ENCODE measurements at places on chromosomes 2 and 18.
A peak's percentile ranks its signal among the peaks of the same experiment; 100 is the strongest.

- no peak overlapping the region for H3K27ac ChIP-seq
- H3K36me3 ChIP-seq, result no peaks in the 10 kb centered on the region
- peak overlapping the region; percentile 66 for H3K4me3 ChIP-seq
These were observed 877 bp downstream of the INHBB start for GRCh38 chr2:120346667-120347358.

DNA sequence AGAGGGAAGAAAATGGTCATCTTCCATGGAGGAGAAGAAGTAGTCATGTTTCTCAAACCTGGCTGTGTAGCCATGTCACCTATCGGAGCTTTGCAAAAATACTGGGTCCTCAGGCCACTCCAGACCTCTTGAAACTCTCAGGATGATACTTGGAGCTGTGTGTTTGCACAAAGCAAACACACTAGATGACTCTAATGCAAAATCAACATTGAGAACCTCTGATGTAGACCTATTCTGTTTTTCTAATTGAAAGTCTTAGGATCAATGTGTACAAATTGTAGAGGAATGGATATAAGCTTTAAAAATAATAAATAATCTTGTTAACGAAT, 444.3 kb downstream of the RND3 start:
- H3K4me3 ChIP-seq, result no peak overlapping the region
- no peak for DNase-seq
- no peaks in the 10 kb centered on the region for H3K27me3 ChIP-seq
- no peaks in the 10 kb centered on the region for H3K4me1 ChIP-seq
- no peak overlapping the region for H3K27ac ChIP-seq

- H3K4me3 ChIP-seq, result no peak overlapping the region
- H3K4me1 ChIP-seq, result peaks cover 2% of the 10 kb centered on the region
- no peak overlapping the region for H3K27ac ChIP-seq
- peaks cover 5% of the 10 kb centered on the region for H3K27me3 ChIP-seq
- H3K36me3 ChIP-seq, result no peaks in the 10 kb centered on the region
These were observed 90.1 kb upstream of the RAB12 start for GRCh38 chr18:8519102-8519501.

DNA sequence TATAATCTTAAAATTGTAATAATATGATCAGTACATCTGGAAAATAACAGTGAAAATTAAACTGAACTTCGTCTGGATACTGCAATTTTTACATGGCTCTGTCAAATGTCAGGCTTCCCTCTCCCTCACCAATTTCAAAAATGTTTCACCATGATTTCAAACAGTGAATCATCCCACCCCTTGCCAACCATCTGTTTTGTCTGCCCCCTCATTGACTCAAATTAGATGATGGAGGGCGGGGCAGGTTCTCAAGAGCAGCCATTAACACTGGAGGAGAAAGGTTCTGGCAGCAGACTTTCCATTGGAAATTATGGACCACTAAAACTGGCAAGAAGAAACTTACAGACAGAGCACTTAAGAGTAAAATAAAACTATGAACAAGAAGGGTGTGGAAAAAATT, 1195.7 kb upstream of the ZEB2 start:
- no peaks in the 10 kb centered on the region for H3K27me3 ChIP-seq
- no peak for DNase-seq
- no peak overlapping the region for H3K4me3 ChIP-seq
- H3K27ac ChIP-seq, result peak overlapping the region; percentile 2
- H3K36me3 ChIP-seq, result no peaks in the 10 kb centered on the region

DNA sequence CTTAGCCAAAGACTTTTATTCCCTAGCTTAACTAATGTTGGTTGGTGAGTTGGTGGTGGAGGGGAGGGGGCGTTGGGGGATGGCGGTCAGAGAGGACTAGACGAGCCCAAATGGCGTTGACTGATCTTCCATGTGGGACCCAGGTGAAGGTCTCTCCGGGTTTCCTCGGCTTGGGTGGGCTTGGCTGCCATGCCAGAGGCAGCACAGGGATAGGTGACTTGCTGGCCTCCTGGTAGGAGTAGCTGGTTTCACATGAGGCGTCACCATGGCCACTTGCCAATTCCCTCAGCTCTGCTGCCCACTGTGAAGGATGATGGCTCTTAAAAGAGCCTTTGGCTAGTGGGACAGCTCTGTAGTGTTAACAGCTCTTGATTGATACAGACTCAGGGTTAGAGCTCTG, 1337.0 kb upstream of the FAM98A start:
- no peaks in the 10 kb centered on the region for H3K27me3 ChIP-seq
- no peak overlapping the region for H3K27ac ChIP-seq
- H3K4me3 ChIP-seq, result no peak overlapping the region
- no peak for DNase-seq
- H3K4me1 ChIP-seq, result no peaks in the 10 kb centered on the region

GRCh38 chr2:134505446-134505845, 213.4 kb downstream of the TMEM163 start:
- H3K4me1 ChIP-seq, result no peaks in the 10 kb centered on the region
- H3K4me3 ChIP-seq, result no peak overlapping the region
- no peak for DNase-seq
- peaks cover 5% of the 10 kb centered on the region for H3K27me3 ChIP-seq
- H3K36me3 ChIP-seq, result no peaks in the 10 kb centered on the region
- no peak overlapping the region for H3K27ac ChIP-seq

DNA sequence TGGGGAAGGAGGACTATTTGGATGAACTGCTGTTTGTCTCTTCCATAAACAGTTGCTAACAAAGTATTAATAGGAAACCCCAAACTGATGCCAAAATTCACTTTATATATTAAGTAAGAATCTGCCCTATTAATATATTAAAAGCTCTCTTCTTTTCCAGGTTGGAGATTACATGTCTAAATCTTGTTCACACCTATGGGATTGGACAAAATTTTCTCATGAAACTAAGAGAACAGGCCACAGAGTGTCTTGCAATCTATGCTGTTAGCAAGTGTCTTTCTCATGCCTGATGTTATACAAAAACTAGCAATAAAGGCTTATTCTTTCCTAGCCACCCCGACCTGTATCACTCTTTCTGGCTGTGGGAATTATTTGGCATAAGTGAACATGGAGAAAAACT, 18.3 kb downstream of the ZEB2 start:
- H3K27ac ChIP-seq, result no peak overlapping the region
- no peak for DNase-seq
- H3K4me3 ChIP-seq, result no peak overlapping the region
- H3K36me3 ChIP-seq, result peaks cover 2% of the 10 kb centered on the region
- peaks cover 11% of the 10 kb centered on the region for H3K27me3 ChIP-seq

DNA sequence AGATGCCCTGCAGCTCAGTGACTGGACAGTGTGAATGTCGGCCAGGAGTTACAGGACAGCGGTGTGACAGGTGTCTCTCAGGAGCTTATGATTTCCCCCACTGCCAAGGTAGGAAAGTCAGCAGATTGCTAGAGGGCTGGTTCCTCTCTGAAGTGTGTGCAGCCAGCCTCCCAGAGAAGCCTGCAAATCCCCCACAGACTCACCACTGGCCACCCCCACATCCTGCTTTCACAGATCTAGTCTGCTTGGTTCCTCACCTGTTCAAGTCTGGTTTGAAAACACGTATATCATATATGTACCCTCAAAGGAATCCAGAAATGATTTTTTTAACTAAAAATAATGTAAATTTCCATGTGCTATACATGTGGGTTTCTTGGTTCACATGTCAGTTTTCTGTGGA, 121.1 kb downstream of the LAMA3 start:
- H3K36me3 ChIP-seq, result no peaks in the 10 kb centered on the region
- peak; percentile 78 for DNase-seq
- peaks cover 18% of the 10 kb centered on the region for H3K27me3 ChIP-seq
- no peak overlapping the region for H3K4me3 ChIP-seq

GRCh38 chr2:236239276-236240065, 24.7 kb downstream of the ASB18 start:
- peaks cover 34% of the 10 kb centered on the region for H3K27me3 ChIP-seq
- H3K4me3 ChIP-seq, result no peak overlapping the region
- no peak for DNase-seq
- no peaks in the 10 kb centered on the region for H3K4me1 ChIP-seq

DNA sequence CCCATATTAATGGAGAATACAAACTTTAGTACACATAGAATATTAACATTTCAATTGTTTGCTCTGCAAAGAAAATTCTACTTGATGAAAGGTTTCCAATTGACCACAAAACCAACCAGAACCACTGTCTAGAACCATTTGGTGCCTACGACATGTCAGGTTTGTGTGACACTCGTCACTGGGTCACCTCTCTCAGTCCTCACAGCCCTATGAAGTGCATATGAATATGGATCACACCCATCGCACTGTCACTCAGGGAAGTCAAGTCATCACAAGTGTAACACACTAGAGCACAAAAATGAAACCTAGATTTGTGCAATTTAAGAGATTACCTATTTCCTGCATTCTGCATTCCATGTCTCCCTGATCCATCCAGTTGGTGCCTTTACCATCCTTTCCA, 43.7 kb downstream of the PTPN2 start:
- no peaks in the 10 kb centered on the region for H3K27me3 ChIP-seq
- H3K4me3 ChIP-seq, result peak overlapping the region; percentile 74
- peaks cover 65% of the 10 kb centered on the region for H3K4me1 ChIP-seq
- peaks cover 40% of the 10 kb centered on the region for H3K36me3 ChIP-seq

DNA sequence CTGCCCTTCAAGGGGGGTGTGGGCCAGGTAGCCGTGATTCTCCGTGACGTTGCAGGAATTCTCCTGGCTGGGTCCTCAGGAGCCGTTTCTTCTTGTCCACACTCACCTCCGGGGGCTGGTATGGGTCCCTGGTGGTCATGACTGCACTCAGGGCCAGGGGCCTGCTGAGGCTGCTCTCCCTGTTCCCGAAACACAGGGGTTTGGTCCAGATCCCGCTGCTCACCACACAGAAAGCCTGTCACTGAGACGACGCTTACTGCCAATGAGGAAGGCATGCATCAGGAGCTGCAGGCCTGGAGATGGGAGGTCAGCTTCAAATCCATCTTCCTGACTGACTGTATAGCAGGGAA, 160.7 kb downstream of the RTP5 start:
- no peak for DNase-seq
- H3K4me1 ChIP-seq, result peaks cover 18% of the 10 kb centered on the region
- H3K27me3 ChIP-seq, result peaks cover 47% of the 10 kb centered on the region
- H3K27ac ChIP-seq, result no peak overlapping the region
- H3K36me3 ChIP-seq, result no peaks in the 10 kb centered on the region

DNA sequence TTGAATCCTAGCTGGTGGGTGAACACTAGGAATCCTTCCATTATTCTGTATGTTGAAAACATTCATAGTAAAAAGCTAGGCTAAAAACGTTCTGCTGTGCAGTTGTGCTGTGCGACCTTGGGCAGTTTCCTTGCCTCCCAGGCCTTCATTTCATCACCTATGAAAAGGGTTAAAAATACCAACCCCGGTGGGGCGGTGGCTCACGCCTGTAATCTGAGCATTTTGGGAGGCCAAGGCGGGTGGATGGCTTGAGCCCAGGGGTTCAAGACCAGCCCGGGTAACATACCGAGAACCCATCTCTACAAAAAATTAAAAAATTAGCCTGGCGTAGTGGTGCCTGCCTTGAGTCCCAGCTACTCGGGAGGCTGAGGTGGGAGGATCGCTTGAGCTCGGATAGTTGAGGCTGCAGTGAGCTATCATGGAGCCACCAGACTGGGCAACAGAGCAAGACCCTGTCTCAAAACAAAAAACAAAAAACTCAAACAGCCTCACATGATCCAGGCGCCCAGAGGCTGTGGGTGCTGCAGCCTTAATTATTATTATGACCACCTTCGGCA, 2.9 kb upstream of the RRM2 start:
- peaks cover 31% of the 10 kb centered on the region for H3K4me1 ChIP-seq
- H3K27ac ChIP-seq, result peak overlapping the region; percentile 95
- H3K36me3 ChIP-seq, result peaks cover 27% of the 10 kb centered on the region
- no peaks in the 10 kb centered on the region for H3K27me3 ChIP-seq

DNA sequence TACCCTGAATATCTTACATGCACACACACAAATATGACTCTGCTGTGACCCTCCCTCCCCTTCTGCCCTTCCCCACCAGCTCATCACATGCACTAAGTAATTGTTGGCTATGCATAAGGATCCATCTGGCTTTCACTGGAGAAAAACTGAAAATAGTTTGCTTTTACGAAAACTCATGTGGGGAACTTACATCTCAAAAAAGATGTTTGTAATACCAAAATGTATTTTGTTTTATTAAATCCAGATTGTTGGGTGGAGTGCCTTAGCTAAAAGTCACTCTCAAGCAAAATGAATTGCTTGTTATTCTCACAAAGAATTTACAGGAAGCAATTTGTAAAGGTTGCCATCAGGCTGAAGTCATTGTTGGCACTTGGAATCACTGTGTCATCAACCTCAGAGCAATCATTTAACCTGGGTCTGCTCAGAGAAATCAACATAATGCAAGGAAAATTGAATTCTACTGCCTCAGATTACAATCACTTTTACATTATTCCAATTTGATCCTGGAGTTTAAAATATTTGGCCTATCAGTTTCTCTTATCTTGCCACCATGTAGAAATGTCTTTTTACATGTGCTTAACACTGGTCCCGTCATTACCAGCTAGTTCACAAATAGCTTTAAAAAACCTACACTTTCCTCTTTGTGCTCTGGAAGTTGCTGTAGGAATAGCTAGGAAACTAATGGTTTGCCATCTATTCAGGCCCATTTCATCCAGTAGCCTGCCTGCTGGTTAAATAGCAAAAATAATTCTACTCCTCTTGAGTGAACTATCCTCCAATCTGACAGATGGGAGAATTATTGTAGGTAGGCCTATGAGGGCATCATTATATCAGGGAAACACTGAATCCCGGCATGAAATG, 90.3 kb upstream of the TMEM17 start:
- no peaks in the 10 kb centered on the region for H3K27me3 ChIP-seq
- H3K4me3 ChIP-seq, result no peak overlapping the region
- no peaks in the 10 kb centered on the region for H3K36me3 ChIP-seq
- no peak overlapping the region for H3K27ac ChIP-seq

- H3K27ac ChIP-seq, result no peak overlapping the region
- no peaks in the 10 kb centered on the region for H3K36me3 ChIP-seq
- H3K4me3 ChIP-seq, result no peak overlapping the region
- no peaks in the 10 kb centered on the region for H3K4me1 ChIP-seq
These were observed 45.2 kb upstream of the SPRED2 start for GRCh38 chr2:65477590-65477989.

GRCh38 chr2:239178954-239179353, 221.9 kb downstream of the HDAC4 start:
- no peak overlapping the region for H3K4me3 ChIP-seq
- H3K27ac ChIP-seq, result no peak overlapping the region
- DNase-seq, result no peak
- H3K27me3 ChIP-seq, result no peaks in the 10 kb centered on the region
- H3K4me1 ChIP-seq, result peaks cover 1% of the 10 kb centered on the region

- peak overlapping the region; percentile 94 for H3K27ac ChIP-seq
- no peaks in the 10 kb centered on the region for H3K27me3 ChIP-seq
- peaks cover 18% of the 10 kb centered on the region for H3K36me3 ChIP-seq
- H3K4me1 ChIP-seq, result peaks cover 52% of the 10 kb centered on the region
These were observed 62.6 kb upstream of the ALPP start for GRCh38 chr2:232315923-232316299.

GRCh38 chr2:102117472-102117858, 25.1 kb upstream of the IL1R1 start:
- peaks cover 11% of the 10 kb centered on the region for H3K27me3 ChIP-seq
- no peaks in the 10 kb centered on the region for H3K36me3 ChIP-seq
- no peak overlapping the region for H3K4me3 ChIP-seq
- peaks cover 14% of the 10 kb centered on the region for H3K4me1 ChIP-seq
- no peak for DNase-seq
- H3K27ac ChIP-seq, result no peak overlapping the region

- H3K27ac ChIP-seq, result peak overlapping the region; percentile 90
- peaks cover 2% of the 10 kb centered on the region for H3K27me3 ChIP-seq
- peaks cover 21% of the 10 kb centered on the region for H3K4me1 ChIP-seq
- peak overlapping the region; percentile 68 for H3K4me3 ChIP-seq
- peaks cover 3% of the 10 kb centered on the region for H3K36me3 ChIP-seq
These were observed 662.6 kb upstream of the ACVR2A start for GRCh38 chr2:147182260-147182659.
